ENCODE measurements at places on chromosomes 16 and 17.
A peak's percentile ranks its signal among the peaks of the same experiment; 100 is the strongest.

DNA sequence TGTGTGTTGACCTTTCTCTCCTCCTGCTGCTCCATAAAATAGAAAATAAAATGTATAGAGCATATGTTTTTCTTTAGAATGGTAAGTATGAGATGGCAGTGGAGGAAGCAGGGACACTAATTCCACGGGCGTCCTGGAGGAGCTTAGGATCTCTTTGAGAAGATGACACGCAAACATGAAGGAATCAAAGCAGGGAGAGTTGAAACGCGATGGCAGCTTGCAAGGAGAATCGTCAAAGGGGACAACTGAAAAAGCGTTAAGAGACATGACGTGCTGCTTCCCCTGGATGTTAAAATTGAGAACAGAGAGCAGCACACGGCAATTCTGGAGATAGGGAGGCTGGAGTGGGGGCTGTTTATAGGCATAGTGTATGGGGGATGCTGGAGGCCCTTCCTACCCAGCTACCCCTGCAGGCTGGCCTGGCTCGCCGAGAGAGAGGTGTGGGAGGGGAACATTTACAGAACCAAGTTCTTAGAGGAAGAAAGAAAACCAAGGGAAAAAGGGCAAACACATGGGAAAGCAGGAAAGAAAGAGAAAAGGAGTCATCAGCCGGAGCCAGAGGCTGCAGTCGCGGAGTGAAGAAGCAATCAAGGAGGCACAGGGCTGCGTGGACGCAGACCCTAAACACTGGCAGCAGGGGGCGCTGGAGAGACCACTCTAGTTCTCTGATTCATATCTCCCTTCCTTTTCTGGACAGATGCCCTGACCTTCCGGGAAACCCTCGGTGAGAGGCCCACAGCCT lies 55.8 kb downstream of the MYH13 start:
- no peak for DNase-seq

GRCh38 chr16:35533683-35534082 lies 2074.3 kb downstream of the TP53TG3F start:
- no peak for DNase-seq

GRCh38 chr17:36525888-36526287 lies 8.8 kb downstream of the MYO19 start:
- DNase-seq, result no peak

- no peak for DNase-seq
Measured at GRCh38 chr17:42408061-42408460, 15.0 kb downstream of the CAVIN1 start.

DNA sequence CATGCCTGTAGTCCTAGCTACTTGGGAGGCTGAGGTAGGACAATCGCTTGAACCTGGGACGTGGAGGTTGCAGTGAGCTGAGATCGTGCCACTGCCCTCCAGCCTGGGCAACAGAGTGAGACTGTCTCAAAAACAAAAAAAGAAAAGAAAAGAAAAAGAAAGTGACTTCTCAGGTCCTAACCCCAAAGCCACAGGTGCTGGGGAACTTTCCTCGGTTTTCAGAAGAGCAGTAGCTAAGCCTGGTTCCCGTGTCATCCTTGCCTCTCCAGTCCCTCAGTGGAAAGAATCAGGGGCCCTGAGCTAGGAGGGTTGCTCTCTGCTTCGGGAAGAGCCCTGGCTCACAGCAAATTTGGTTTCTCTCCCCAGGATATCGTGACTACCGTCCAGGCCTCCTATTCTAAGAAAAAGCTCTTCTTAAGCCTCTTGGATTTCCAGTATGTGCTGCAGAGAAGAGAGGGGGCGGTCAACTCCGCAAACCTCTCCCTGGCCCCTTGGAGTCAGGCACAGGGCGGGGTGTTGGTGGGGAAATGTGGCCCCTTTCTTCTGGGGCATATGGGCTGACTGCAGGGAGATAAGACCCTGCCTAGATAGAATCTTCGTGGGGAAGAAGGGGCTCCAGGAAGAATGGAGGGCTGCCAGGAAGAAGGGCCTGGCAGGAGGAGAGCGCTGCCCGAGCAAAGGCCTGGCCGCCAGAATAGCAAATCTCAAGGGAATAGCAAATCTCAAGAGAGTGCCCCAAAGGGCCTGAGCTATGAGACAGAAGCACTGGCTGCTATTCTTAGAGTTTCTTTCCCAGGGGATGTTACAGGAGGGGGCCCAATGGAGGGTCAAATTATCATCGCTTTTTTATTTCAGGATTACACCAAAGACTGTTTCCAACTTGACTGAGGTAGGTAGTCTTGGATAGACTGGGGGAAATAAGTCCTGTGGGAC lies 8.3 kb upstream of the NLRC5 start:
- DNase-seq, result peak; percentile 59

DNA sequence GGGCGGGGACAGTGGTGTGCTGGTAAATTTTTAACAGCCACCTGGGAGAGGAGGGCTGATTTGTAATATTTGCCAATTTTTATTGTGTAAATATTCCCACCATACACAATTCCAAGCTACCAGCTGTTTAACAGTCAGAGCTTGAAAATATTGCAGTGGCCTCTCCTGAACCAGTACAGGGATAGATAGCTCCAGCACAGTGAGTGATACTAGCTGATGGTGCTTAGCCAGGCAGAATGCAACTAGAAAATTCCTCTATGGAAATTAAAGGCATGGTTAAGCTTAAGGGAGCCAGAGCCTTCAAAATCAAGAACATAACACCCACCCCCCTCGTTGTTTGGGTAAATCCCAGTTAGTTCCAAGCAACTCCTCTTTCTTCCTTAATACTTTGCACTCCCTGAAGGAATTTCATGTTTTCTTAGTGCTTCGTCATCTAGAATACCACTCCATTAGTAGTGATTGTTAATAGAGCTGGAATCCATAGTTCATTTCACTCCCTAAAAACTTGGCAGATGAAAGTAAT lies 96.6 kb downstream of the CYB561 start:
- DNase-seq, result no peak

- no peak for DNase-seq
Measured at GRCh38 chr17:40360091-40360490, 4.4 kb downstream of the GJD3 start.

Data from NCI-H1436 (cell line).